ENCODE measurements at places on chromosomes 6 and 20. TPM values are rescaled to one million over a fixed set of nuclear protein-coding genes. Genes with fewer than 3 reads are reported as not detected.

GRCh38 chr6:28212510-28213212 is 12.4 kb upstream of the ZSCAN9 start:
- DNase-seq: no peak

GRCh38 chr6:148935705-148936435 is 189.0 kb downstream of the UST start:
- no peak for DNase-seq

GRCh38 chr6:38117281-38117680 is 297.8 kb downstream of the ZFAND3 start:
- DNase-seq: no peak

GRCh38 chr20:32453467-32454163 is 95.5 kb downstream of the ASXL1 start:
- no peak for DNase-seq

DNA sequence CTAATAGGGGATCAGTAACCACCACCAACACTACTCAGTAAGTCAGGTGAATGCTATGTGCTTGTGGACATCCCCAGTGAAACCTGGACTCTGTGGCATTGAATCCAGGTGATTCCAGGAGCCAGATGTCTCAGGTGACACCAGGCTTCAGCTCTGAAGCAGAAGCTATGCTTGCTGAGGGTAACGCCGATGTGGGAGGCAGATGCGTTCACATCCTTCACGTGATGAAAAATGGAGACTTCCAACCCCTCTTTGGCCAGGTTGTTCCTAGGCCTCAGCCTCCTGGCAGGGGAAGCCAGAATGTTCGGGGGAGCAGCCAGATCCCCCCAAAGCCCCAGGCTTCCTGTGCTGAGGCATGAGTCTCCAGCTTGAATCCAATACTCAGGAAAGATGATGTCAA is 209.8 kb upstream of the PDE10A start:
- no peak for DNase-seq

GRCh38 chr6:47680051-47680450 is 18.3 kb upstream of the ADGRF4 start:
- no peak for DNase-seq

GRCh38 chr6:26055719-26056582 is 31.3 kb upstream of the HFE start:
- DNase-seq: peak; percentile 94

GRCh38 chr6:108667993-108668392 is 107.3 kb downstream of the FOXO3 start:
- peak; percentile 66 for DNase-seq

- DNase-seq: no peak
These were observed 15.9 kb downstream of the AGPAT4 start for GRCh38 chr6:161257793-161258457.

GRCh38 chr6:1552296-1552761 is 57.4 kb upstream of the FOXC1 start:
- DNase-seq: no peak

DNA sequence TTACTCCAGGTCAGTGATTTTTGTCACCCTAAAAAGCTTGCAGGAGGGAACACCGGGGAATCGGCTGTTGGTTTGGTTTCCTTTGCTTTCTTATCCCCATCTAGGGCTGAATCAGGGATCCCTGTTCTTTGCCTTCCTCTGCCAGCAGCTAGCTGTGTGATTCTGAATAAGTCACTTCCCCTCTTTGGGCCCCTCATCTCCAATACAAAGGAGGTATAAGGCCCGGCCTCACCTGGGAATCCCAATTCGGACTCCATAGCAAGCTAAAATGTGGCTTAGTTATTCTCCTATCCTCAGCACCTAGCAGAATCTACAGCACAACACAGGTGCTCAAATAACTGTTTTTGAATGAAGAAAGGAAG is 18.5 kb upstream of the ARMC12 start:
- no peak for DNase-seq

GRCh38 chr6:5958921-5959320 is 47.8 kb downstream of the NRN1 start:
- peak; percentile 6 for DNase-seq

GRCh38 chr20:33465481-33466302 is 22.1 kb upstream of the SNTA1 start:
- peak; percentile 54 for DNase-seq

LPA gene
- polyA plus RNA-seq: 0.30 TPM

PCSK2 gene
- 0.62 TPM for polyA plus RNA-seq

FAM83B gene
- polyA plus RNA-seq: 11.1 TPM

All from left kidney (tissue), 8 donors.